ENCODE measurements at places on chromosomes 7 and 10. TPM values are rescaled to one million over a fixed set of nuclear protein-coding genes. Genes with fewer than 3 reads are reported as not detected.

Gene SLC26A5
- polyA plus RNA-seq = 0.06 TPM

Gene NOM1
- 8.3 TPM for polyA plus RNA-seq

Gene DGKB
- not detected for polyA plus RNA-seq

Gene AS3MT
- 1.9 TPM for polyA plus RNA-seq

Gene IFIT1B
- polyA plus RNA-seq = not detected

Gene VSIR
- 32.3 TPM for polyA plus RNA-seq

Gene ARHGEF5
- polyA plus RNA-seq = 4.5 TPM

Gene CHST15
- 5.4 TPM for polyA plus RNA-seq

Gene SKIDA1
- 0.24 TPM for polyA plus RNA-seq

Gene SPDYE2B
- polyA plus RNA-seq = not detected

Gene ZNF425
- polyA plus RNA-seq = 0.70 TPM

Gene CHAT
- polyA plus RNA-seq = not detected
